ENCODE measurements at places on chromosomes 6 and 20. TPM values are rescaled to one million over a fixed set of nuclear protein-coding genes. Genes with fewer than 3 reads are reported as not detected.

Gene JAG1
- 16.6 TPM for total RNA-seq

Gene C6orf52
- not detected for total RNA-seq

Gene CBLN4
- 0.42 TPM for total RNA-seq

Gene CCDC167
- total RNA-seq, result 41.0 TPM

Gene MCHR2
- total RNA-seq, result not detected

Gene TMEM200A
- 0.33 TPM for total RNA-seq

Gene BPIFB1
- total RNA-seq, result not detected

Gene TSPO2
- total RNA-seq, result 0.25 TPM

Gene MAP3K7
- total RNA-seq, result 17.2 TPM

Gene GSTA2
- 2.0 TPM for total RNA-seq

Gene LRP11
- total RNA-seq, result 13.3 TPM

Gene MOCS1
- 36.2 TPM for total RNA-seq

Gene SLC52A3
- 0.08 TPM for total RNA-seq

Gene TRIM15
- 1.6 TPM for total RNA-seq

Gene GCLC
- total RNA-seq, result 115 TPM

Gene IL17A
- not detected for total RNA-seq

Gene C6orf118
- total RNA-seq, result not detected

Gene TFAP2B
- total RNA-seq, result not detected

Gene SPTLC3
- total RNA-seq, result 40.9 TPM

Gene CDH4
- 0.19 TPM for total RNA-seq

Gene PPP1R16B
- total RNA-seq, result 5.7 TPM

Gene CCDC170
- total RNA-seq, result 0.59 TPM

Gene TSBP1
- not detected for total RNA-seq

Gene ACSS1
- 87.5 TPM for total RNA-seq

Gene ADAT2
- 2.4 TPM for total RNA-seq

Gene LST1
- 10.4 TPM for total RNA-seq

Gene ZNF292
- total RNA-seq, result 12.1 TPM

Gene PANK2
- total RNA-seq, result 21.1 TPM

Gene GPSM3
- total RNA-seq, result 6.6 TPM
